Activated CD4-positive, alpha-beta T cell treated with anti-CD3 and anti-CD28 coated beads for 36 hours (primary cell): ENCODE measurements at places on chromosomes 12 and 14. TPM values are rescaled to one million over a fixed set of nuclear protein-coding genes. Genes with fewer than 3 reads are reported as not detected.

AMHR2 gene
- not detected for total RNA-seq

SYCP3 gene
- total RNA-seq: not detected

ZFP36L1 gene
- total RNA-seq: 72.1 TPM

PPM1A gene
- total RNA-seq: 30.4 TPM

TRHDE gene
- total RNA-seq: not detected

KIF26A gene
- 0.21 TPM for total RNA-seq

BIN2 gene
- total RNA-seq: 48.8 TPM

TMEM229B gene
- total RNA-seq: 1.3 TPM

LAG3 gene
- total RNA-seq: 93.9 TPM

CLEC4D gene
- total RNA-seq: not detected

AQP2 gene
- not detected for total RNA-seq

PDE3A gene
- total RNA-seq: not detected

POTEM gene
- total RNA-seq: not detected

KCNC2 gene
- not detected for total RNA-seq

A2ML1 gene
- total RNA-seq: not detected

CLBA1 gene
- total RNA-seq: 1.1 TPM

ARHGAP5 gene
- total RNA-seq: 40.1 TPM

TSPAN11 gene
- not detected for total RNA-seq

METTL17 gene
- 89.3 TPM for total RNA-seq

SOX5 gene
- total RNA-seq: 0.88 TPM

COQ5 gene
- total RNA-seq: 31.3 TPM

CD9 gene
- total RNA-seq: 11.5 TPM

DPF3 gene
- total RNA-seq: 0.25 TPM

NPAS3 gene
- total RNA-seq: not detected

KRT80 gene
- total RNA-seq: not detected

MLXIP gene
- 26.4 TPM for total RNA-seq

SLC7A8 gene
- total RNA-seq: 0.89 TPM

KCNMB4 gene
- 0.94 TPM for total RNA-seq

PCED1B gene
- 76.3 TPM for total RNA-seq

GLI1 gene
- 0.73 TPM for total RNA-seq

MAP3K9 gene
- 5.2 TPM for total RNA-seq

MAP1LC3B2 gene
- not detected for total RNA-seq

SAMD4A gene
- 2.8 TPM for total RNA-seq

DBX2 gene
- not detected for total RNA-seq

RPL41 gene
- 9,949 TPM for total RNA-seq

RNF41 gene
- 28.8 TPM for total RNA-seq

HOXC12 gene
- total RNA-seq: not detected

KITLG gene
- 0.14 TPM for total RNA-seq

SOAT2 gene
- total RNA-seq: 0.57 TPM

ZDHHC22 gene
- total RNA-seq: not detected

MYL2 gene
- total RNA-seq: not detected

ACVRL1 gene
- total RNA-seq: not detected

DLGAP5 gene
- total RNA-seq: 97.4 TPM

ADAM21 gene
- 0.11 TPM for total RNA-seq

AICDA gene
- not detected for total RNA-seq

CCDC175 gene
- not detected for total RNA-seq

PLEKHH1 gene
- 5.7 TPM for total RNA-seq

CARMIL3 gene
- 0.91 TPM for total RNA-seq

INHBC gene
- total RNA-seq: not detected

TMEM132C gene
- total RNA-seq: not detected
